ENCODE measurements at places on chromosomes 7 and 10.
A peak's percentile ranks its signal among the peaks of the same experiment; 100 is the strongest.

DNA sequence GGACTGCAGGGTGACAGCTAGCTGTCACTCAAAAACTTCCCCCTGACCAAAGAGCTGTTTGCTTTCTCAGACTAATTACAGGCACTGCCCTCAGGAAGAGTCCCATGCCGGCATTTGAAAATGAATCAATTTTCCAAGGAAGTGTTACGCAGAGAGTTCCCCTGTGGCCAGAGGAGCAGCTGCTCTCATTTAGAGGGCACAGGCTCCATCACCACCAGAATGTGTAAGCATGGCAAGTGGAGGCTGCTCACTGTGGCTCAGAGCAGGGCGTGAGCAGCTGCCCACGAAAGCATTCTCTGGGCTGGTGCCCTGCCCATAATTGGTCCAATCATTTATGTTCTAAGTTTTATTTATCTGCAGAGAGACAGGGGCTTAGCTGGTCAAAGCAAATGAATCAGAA is 202.2 kb downstream of the RAMP3 start:
- DNase-seq, result no peak

DNA sequence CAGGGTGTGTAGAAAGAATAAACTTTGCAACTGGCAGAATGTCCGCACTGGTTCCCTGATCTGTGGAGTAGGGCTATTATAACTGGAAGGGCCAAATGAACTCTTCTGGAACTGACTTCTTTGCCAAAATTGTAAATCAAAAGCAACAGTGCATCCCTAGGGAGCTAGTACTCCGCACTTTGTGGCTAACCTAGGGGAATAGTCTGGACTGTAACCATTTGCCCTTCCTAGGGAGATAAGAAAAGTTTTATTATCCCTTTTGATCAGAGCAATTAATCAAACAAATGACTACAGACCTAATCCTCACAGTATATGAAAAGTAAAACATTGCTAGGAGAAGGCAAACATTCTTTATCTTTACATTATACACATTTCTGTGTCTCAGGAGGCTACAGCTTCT is 45.5 kb upstream of the STEAP1B start:
- no peak for DNase-seq

DNA sequence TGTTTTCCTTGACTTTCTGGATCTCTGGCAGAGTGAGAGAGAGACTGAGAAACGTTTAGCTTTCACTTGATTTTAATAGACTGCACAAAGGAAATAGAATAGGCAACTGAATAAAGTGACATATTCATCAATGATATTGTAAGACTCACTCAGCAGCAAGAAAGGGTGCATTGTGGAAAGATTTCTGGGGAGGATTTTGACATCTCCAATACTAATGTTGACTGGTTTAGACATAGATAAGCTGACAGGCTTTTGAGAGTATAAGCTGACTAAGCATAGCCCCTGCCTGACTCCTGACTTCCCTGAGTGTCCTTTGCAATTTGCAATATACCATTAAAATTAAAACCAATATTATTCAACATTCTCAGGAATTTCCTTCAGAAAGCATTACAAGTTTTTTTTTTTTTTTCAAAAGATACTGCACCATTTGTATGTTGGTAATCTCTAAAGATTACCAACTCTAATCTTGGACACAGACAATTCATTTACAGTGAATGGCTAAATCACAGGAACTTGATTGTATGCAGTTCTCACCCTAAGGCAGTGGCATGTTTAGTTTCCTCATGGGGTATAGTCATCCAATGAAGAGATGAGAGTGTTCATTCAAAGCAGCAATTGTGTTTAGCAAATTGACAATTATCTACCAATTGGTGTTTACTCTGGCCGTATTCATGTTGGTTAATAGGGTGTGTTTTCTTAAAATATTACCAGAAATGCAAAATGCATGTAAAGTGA is 325.6 kb downstream of the SORCS3 start:
- peak; percentile 10 for DNase-seq

GRCh38 chr10:118241229-118242137 is 100.6 kb downstream of the FAM204A start:
- DNase-seq, result peak; percentile 28

- no peak for DNase-seq
Observed at GRCh38 chr10:4623757-4624420, 202.1 kb upstream of the AKR1E2 start.

- DNase-seq, result no peak
Observed at GRCh38 chr7:66669088-66669487, 40.4 kb downstream of the KCTD7 start.

GRCh38 chr10:31926160-31926559 is 2.5 kb downstream of the ARHGAP12 start:
- no peak for DNase-seq

GRCh38 chr10:98642281-98642680 is 195.5 kb upstream of the HPS1 start:
- no peak for DNase-seq

GRCh38 chr10:17963431-17963830 is 11.7 kb downstream of the SLC39A12 start:
- DNase-seq, result no peak

- no peak for DNase-seq
Observed at GRCh38 chr7:138799336-138800000, 1.5 kb upstream of the ATP6V0A4 start.

- DNase-seq, result no peak
Observed at GRCh38 chr7:151080067-151080521, 515 bp downstream of the FASTK start.

GRCh38 chr7:144827621-144828020 is 8.2 kb downstream of the TPK1 start:
- no peak for DNase-seq

DNA sequence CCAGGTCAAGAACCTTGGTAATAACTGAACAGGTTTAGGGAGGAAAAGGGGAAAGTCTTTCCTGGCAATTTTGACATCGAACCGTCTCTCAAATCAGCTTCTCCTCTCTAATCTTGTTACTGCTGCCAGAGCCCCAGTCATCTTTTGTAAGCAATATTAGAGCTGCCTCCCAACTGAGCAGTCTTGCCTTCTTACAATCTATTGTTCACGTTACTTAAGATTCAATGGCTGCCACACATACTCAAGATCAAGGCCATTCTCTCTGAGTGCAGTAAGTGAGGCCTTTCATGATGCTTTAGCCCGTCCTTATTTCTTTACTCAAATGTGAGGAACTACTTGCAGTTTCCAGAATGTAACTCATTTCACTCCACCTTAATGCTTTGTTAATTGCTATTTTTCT is 12.4 kb downstream of the NET1 start:
- DNase-seq, result no peak

GRCh38 chr10:101708073-101708472 is 13.1 kb upstream of the FBXW4 start:
- DNase-seq, result no peak

DNA sequence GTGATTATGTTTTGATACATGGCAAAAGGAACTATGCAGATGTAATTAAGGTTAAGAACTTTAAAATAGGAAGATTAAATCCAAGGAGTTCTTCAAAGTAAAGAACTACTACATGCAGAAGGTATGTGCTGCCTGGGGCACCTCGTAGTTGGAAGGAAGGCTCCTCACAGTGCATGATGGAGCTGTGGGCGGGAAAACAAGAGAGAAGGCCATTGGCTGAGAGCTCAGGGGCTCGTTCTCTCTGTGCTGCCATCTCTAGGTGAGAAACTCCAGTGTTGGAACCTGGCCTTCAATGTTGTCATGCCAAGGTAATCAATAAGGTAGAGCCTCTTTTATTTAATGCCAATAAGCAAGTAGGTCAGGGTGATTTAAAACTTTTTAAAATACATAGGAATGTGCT is 391.4 kb upstream of the ETV1 start:
- no peak for DNase-seq

DNA sequence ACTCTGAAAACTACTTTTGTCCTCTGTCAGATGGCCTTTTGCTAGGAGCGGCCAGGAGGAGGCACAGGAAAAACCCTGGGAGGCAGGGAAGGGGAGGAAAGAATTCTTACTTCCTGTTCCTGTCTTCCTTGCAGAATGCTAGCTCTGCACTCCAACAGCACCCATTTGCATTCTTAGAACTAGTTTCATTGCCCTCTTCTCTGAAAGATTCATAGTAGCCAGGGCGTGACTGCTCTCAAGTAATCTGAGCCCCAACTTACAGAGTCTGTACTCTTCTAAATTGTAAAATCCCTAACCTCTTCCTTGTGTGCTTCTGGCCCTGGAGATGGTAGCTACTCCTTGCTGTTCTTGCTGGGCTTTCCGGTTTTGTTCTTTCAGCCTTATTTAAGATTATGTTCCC is 75.3 kb upstream of the STEAP1 start:
- DNase-seq, result no peak

- no peak for DNase-seq
Observed at GRCh38 chr10:30786131-30786530, 156.6 kb upstream of the LYZL2 start.

DNA sequence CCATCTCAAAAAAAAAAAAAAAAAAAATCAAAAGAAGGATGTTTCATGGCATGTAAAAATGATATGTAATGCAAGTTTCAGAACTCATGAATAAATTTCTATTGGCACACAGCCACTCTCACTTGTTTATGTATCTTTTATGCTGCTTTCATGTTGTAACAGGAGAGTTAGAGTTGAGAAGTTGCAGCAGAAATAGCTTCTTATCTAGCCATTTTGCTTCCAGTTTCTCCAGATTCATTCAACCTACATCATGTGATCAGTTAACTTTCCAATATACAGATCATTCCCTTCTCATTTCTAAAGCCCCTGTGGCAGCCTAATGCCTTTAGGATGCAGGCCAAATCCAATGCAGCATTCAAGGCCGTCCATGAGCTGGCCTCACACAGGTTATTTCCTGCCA is 30.4 kb downstream of the ZNF786 start:
- DNase-seq, result no peak

DNA sequence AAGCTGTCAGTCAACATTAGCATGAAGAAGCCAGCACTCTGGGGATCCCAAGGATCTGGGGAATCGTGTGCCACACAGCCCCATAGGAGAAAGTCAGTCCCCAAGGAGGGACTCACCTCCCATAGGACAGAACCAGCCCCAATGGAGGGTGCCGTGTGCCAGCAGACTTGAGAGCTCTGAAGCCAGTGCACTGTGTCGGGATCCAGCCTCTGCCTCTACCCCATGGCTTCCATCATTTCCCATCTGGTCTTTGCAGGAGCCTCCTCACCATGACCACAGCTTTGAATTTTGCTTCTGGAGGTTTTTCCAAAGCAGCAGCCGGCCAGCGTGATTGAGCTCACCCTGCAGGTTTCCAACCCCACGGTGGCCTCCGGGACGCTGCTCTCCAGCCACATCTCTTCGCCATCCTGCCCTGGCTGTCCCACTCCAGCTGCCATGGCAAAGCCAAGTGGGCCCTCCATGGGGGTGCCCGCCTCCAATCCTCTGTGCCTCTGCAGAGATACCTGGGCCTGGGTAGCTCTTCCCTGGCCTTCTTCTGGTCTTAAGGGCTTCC is 171.8 kb upstream of the SHH start:
- no peak for DNase-seq

Measured in NCI-H1048 (cell line).